ENCODE measurements at places on chromosomes 12 and 14.

GRCh38 chr14:100669468-100669867, 57.2 kb upstream of the DLK1 start:
- no peak for DNase-seq

GRCh38 chr14:47186486-47186885, 488.9 kb downstream of the MDGA2 start:
- no peak for DNase-seq

DNA sequence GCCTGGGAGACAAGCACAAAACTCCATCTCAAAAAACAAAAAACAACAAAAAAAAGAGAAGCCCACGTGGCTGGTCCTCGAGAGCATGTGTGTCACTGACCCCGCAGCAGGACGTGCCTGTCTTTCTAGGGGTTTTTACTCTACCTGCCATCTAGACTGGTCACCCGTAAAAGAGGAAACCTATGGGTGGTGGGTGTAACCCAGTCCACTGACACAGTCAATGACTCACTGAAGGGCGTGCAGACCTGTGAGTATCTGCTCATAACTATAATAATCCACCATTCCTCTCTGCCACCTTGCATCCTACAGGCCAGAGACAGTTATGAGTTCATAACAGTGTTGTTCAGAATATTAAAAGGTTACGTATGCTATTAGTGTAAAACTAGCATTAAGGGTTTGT, 4.6 kb downstream of the GOLGA3 start:
- DNase-seq: no peak

- no peak for DNase-seq
Measured at GRCh38 chr14:62532181-62532580, 513.1 kb downstream of the KCNH5 start.

- no peak for DNase-seq
Measured at GRCh38 chr12:48940181-48940580, 14.9 kb upstream of the FKBP11 start.

DNA sequence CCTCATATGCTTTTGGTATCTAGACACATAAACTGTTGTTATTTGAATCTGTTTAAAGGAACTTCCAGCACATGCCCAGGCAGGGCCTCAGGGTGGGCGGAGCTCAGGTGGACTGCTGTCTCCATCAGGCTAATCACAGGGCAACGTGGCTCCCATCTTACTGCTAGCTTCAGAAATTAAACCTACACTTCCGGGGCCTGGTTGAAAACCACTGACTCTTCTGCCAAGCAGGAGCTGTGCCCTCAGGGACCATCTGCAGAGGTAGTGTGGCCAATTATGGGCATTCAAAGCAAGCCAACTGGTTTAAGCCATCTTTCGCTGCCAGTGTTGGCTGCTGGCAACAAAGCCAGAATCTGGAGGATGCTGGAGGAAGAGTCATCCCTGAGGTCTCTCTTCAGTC, 97.5 kb downstream of the TMX1 start:
- DNase-seq: no peak

Data from activated naive CD4-positive, alpha-beta T cell (primary cell).